Peyer's patch (tissue), 4 donors: ENCODE measurements at places on chromosomes 4 and X. TPM values are rescaled to one million over a fixed set of nuclear protein-coding genes. Genes with fewer than 3 reads are reported as not detected.

DNA sequence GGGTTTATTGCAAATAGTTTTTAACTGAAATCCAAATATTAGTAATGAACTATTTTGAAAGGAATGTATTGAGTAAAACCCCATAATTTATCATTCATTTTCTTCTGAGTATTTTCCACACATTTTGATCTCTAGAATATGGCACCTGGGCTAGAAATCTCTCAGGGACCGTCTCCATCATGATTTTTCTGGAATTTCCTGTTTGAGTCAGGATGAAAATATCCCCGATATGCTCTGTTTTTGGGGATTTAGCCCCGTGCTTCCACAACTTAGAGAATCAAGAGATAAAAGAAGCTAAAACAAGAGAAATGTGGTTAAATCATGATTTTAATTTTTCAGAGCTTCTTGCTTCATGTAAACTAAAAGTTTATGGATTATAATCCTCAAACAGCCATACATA lies 114.2 kb downstream of the SPCS3 start:
- no peak for DNase-seq

IKBKG gene
- 11.9 TPM for total RNA-seq

LYAR gene
- 5.0 TPM for total RNA-seq

DNA sequence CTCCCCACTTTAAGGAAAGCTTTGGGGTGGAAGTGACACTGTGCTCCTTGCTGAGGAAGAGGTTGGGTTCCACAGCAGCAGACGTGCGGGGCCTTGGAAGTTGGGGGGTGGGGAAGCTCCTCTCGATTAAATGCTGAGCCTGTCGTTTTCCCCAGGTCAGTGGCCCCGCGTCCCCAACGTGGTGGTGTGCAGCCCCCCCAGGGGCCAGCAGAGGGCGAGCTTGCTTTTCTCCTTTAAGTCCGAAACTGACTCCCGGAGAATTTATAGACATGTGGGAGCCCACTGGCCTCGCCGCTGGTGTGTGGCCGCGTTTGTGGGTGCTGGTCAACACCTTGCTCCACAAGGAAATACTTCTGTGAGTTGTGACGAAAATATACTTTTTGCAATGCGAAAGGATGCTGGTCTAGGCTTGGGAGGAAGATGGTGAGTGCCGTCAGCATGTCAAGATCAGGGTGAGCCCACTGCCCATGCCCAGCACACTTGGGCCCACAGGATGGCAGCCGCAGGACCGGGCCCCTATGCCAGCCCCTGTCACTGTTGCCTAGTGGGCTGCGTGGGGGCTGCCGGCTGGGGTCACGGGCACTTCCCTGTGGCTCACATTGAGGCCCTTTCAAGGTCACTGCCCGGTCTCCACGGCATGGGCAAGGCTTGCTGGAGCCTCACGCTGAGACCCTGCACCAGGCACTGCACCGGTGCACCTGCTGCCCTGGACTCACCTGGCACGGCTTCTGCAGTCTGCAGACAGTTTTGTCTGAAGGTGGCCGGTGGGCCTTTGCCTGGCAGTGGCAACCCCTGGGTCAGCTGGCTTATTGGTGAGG lies 9.4 kb downstream of the UVSSA start:
- peak; percentile 64 for DNase-seq

DNA sequence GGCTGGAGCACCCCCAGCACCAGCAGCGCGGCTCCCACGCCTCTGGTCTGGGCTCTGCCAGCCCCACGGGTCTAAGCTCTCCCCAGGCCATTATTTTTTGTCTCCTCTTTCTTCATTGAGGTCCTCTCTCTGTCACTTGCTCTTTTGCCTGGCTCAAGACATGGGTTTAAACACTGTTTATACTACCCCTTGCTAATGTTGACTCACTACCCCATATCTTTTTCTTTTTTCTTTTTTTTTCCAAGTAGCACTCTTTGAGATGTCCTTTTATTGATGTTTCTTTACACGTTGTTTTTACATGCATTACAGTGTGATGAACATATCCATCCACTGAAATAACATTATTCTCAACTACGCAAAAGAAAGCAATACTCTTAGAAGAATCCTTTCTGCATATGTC lies 1.7 kb upstream of the ERVMER34-1 start:
- no peak for DNase-seq

- no peak for DNase-seq
These were observed 27.9 kb upstream of the FUNDC1 start for GRCh38 chrX:44570522-44570921.

- no peak for DNase-seq
These were observed 79.9 kb upstream of the MAP3K15 start for GRCh38 chrX:19595043-19595677.

TCEAL7 gene
- 1.9 TPM for total RNA-seq

TMEM31 gene
- total RNA-seq: not detected

- peak; percentile 46 for DNase-seq
These were observed at the start of gene TLR7 for GRCh38 chrX:12866451-12867377. Gene TLR7, plus strand, starts transcription at chrX:12867072. Its CDS starts 507 bp downstream, at chrX:12867579.
